NCI-H1417 (cell line): ENCODE measurements at places on chromosomes 13 and 19.
A peak's percentile ranks its signal among the peaks of the same experiment; 100 is the strongest.

DNA sequence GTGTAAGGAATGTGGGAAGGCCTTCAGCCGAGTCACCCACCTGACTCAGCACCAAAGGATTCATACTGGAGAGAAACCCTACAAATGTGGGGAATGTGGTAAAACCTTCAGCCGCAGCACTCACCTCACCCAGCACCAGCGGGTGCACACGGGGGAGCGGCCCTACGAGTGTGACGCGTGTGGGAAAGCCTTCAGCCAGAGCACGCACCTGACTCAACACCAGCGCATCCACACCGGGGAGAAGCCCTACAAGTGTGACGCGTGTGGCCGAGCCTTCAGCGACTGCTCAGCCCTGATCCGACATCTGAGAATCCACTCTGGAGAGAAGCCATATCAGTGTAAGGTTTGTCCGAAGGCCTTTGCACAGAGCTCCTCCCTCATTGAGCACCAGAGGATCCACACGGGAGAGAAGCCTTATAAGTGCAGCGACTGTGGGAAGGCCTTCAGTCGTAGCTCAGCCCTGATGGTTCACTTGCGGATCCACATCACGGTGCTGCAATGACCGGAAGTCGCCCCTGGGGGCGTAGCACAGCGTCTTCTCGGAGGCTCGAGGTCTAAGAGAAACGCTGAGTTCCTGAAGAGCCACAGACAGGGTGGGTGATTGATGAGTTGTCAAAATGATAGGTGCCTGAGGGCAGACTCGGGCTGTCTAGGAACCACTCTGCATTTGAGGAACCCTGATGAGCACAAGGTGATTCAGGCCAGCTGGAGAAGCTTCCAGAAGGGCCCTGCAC, 12.2 kb downstream of the ZSCAN22 start:
- DNase-seq = no peak

- no peak for DNase-seq
Observed at GRCh38 chr19:29660835-29661234, 4.4 kb upstream of the PLEKHF1 start.

DNA sequence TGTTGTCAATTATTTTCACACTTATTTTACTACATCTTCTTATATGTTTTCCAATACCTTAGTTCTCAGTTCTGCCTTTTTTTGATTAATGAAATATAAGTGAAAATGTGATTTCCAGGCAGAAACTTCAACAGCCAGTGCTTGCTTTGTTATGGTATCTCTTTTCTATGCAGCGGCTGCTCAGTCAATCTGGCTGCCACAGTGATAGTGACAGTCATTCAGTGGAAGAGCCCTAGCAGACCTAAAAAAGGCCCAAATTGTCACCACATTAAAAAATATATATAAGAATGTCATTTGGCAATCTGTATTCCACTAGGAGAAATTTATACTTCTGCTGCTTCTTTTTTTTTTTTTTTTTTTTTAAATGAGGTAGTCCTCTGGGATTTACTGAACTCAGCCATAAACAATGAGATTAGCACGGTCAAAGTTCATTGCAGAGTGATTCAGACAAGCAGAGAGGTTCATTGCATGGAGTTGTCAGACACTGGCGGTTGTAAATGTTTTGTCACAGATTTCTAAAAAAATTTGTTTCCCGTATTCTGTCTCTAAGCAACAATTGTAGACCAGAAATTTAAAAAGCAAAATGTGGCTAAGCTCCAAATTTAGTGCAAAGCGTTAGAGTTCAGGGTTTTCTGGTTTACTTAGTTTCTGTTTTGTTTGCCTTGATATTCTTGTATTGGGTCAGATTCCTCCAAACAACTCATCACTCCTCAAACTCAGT, 94.7 kb upstream of the PRR20A start:
- DNase-seq = no peak

DNA sequence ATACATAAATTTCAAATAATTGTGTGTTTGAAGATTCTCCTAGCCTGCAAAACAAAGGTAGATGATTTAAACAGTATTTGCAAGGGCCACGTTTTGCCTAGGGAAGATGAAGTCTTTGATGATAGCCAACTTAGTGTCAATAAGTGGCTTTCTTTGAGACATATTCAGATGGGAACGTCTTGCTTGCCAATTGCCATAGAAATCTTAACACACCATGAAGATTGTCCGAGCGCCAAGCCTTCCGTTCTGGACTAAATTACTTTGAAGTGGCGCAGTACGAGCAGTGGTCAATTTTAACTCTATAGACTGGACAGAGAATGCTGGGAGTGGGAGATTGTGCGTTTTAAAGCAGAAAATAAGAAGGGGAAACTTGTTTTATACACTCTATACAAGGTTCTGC, 9.9 kb downstream of the ZIC5 start:
- peak; percentile 83 for DNase-seq

DNA sequence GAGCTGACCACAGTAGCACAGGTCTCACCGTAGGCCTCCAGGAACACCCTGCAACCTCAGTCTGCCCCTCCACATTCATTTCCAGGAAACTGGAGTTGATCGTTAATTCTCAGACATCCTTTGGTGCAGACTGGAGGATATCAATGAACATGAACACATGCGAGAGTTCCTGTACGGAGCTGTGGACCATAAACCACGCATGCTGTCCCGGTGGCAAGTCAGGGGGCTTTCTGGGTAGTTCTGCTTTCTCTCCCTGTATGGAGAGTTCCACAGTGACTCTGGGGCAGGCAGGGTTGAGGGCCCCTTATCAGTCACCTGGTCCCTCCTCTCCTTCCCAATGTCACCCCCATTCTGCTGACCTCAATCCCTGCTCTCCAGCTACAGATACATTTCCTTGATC, 55.5 kb upstream of the URI1 start:
- no peak for DNase-seq

- DNase-seq = no peak
Observed at GRCh38 chr13:24459234-24459633, 53.3 kb downstream of the PARP4 start.

DNA sequence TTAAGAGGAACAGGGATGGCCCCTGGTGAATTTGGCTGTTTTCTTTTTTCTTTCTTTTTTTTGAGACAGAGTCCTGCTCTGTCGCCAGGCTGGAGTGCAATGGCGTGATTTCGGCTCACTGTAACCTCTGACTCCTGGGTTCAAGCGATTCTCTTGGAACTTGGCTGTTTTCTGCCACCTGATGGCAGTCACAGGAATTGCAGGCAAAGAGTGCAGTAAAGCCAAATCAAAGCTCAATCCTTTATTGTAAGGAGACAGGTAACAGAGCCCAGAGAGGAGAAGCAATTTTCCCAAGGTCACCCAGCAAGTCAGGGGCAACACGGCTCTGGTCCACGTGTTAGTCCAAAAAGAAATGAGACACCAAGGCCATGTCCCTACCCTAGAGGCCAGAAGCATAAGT, 6.2 kb downstream of the TINCR start:
- no peak for DNase-seq

GRCh38 chr13:111040830-111041229, 74.3 kb upstream of the ARHGEF7 start:
- DNase-seq = no peak
